ENCODE measurements at places on chromosomes 4 and X.
A peak's percentile ranks its signal among the peaks of the same experiment; 100 is the strongest.

- no peak overlapping the region for H3K27ac ChIP-seq
- no peak for DNase-seq
- no peaks in the 10 kb centered on the region for H3K36me3 ChIP-seq
These were observed 220.2 kb downstream of the ASMT start for GRCh38 chrX:1835056-1835455.

GRCh38 chr4:155474758-155475157 lies 98.0 kb upstream of the MAP9 start:
- H3K4me1 ChIP-seq, result peaks cover 6% of the 10 kb centered on the region
- no peak overlapping the region for H3K27ac ChIP-seq
- no peaks in the 10 kb centered on the region for H3K36me3 ChIP-seq
- no peaks in the 10 kb centered on the region for H3K27me3 ChIP-seq

DNA sequence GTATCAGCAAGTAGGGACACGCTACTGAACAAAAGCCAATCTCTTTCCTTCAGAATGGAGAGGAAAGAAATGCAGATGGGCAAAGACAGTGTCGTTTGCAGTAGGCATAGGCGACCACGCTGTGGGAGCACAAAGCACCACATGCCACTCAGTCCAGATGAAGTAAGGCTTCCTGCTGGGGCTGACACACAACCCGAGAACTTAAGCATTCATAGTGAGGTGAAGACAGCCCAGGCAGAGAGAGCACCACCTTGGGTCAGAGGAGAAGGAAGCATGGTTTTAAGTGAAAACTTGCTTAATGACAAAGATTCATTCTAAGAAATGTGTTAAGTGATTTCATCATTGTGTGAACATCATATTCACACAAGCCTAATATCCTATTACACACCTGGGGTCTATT lies 238.8 kb downstream of the MGST2 start:
- H3K27me3 ChIP-seq, result no peaks in the 10 kb centered on the region
- H3K27ac ChIP-seq, result no peak overlapping the region
- H3K36me3 ChIP-seq, result no peaks in the 10 kb centered on the region
- H3K4me3 ChIP-seq, result no peak overlapping the region
- no peak for DNase-seq
- H3K4me1 ChIP-seq, result no peaks in the 10 kb centered on the region

DNA sequence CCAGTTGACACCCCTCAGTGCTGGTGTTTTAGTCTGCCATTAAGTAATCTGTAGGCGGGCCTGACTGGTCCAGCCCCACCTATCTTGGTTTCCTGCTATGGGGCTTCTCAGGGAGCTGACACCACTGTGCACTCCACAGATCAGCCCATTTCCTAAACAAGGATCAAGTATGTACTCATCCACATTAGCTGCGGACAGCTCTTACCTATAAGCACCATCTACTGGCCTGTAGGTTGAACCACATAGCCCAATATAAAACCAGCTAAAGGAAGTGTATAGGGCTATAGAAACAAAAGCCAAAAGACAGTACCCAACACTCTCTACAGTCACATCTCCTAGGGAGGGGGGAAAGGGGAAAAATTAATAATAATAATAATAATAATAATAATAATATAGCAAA lies 353.5 kb upstream of the CXorf51B start:
- no peaks in the 10 kb centered on the region for H3K4me1 ChIP-seq

- H3K27me3 ChIP-seq, result no peaks in the 10 kb centered on the region
- peak; percentile 72 for DNase-seq
- H3K27ac ChIP-seq, result no peak overlapping the region
- H3K4me3 ChIP-seq, result no peak overlapping the region
- H3K36me3 ChIP-seq, result no peaks in the 10 kb centered on the region
- no peaks in the 10 kb centered on the region for H3K4me1 ChIP-seq
These were observed 30.1 kb upstream of the HGFAC start for GRCh38 chr4:3411676-3412075.

DNA sequence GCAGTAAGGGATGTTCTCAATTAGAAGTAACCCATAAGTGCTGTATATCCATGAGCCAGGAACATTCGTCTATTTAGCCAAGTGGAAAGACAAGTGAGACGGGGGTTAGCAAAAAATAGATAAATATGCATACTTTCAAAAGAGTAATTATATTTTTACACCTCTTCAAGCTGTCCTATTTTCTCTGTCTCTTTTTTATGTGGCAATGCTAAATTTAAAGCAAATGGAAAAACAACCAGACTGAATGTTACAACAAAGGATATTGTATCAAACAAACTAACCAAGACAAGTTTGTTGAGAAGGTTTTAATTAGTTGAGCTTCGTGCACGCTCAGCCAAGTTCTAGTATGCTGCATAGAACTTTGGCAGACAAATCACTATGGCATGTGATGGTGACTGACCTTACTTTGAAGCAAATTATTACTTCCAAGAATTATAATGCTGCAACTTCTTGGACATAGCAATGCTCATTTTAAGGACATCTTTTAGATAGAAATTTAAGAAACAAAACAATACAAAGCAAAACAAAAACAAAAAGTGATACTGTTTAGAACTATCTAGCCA lies 61.4 kb upstream of the TMEM150C start:
- no peak overlapping the region for H3K4me3 ChIP-seq
- no peaks in the 10 kb centered on the region for H3K36me3 ChIP-seq
- no peaks in the 10 kb centered on the region for H3K27me3 ChIP-seq
- no peak overlapping the region for H3K27ac ChIP-seq
- DNase-seq, result no peak

DNA sequence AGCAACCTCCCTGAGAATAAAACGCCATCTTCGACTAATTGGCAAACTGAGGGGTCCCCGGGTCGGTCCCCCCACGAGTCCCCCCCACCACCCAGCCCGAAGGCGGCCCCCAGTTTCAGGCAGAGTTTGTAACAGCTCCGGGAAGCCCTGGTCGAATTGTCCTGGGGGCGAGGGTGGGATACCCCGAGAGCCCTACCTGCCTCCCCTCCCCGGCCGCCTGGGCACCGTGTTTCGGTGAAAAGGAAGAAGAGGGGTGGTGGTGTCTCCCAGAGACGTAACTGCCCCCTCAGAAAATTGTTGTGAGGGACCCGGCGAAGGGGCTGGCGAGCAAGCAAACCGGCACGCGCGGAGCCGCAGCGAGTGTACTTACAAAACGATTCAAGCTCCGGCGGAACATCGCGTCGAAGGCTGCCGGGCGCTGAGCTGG lies 1.2 kb downstream of the ATP11C start:
- H3K4me1 ChIP-seq, result no peaks in the 10 kb centered on the region
- no peaks in the 10 kb centered on the region for H3K36me3 ChIP-seq
- H3K27me3 ChIP-seq, result no peaks in the 10 kb centered on the region
- DNase-seq, result no peak
- peak overlapping the region; percentile 78 for H3K27ac ChIP-seq
- peak overlapping the region; percentile 77 for H3K4me3 ChIP-seq

- DNase-seq, result no peak
- no peaks in the 10 kb centered on the region for H3K4me1 ChIP-seq
- H3K36me3 ChIP-seq, result no peaks in the 10 kb centered on the region
These were observed 1090.7 kb downstream of the FAT4 start for GRCh38 chr4:126405369-126405982.

GRCh38 chr4:121091941-121092340 lies 19.6 kb upstream of the NDNF start:
- peaks cover 1% of the 10 kb centered on the region for H3K27me3 ChIP-seq
- H3K4me3 ChIP-seq, result no peak overlapping the region
- no peaks in the 10 kb centered on the region for H3K36me3 ChIP-seq
- no peak overlapping the region for H3K27ac ChIP-seq
- DNase-seq, result no peak

DNA sequence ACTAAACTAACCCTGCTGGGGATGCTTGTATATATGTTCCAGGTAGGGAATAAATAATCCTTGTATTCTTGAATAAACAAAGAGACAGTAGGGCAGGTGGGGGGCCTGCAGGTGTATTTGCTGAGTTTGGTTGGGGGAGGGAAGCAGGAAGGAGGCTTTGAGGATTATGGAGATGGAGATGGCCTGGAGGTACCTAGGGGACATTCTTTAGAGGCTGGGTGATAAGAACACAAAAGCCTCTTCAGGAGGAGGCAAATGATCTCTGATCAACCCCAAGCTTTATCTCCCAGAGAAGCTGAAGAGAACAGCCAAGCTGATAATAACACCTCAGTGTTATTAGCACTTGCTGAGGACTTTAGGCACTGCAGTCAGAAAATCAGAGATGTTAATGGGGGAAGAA lies 187.7 kb downstream of the MGST2 start:
- no peak overlapping the region for H3K4me3 ChIP-seq
- H3K27ac ChIP-seq, result no peak overlapping the region
- no peaks in the 10 kb centered on the region for H3K36me3 ChIP-seq

DNA sequence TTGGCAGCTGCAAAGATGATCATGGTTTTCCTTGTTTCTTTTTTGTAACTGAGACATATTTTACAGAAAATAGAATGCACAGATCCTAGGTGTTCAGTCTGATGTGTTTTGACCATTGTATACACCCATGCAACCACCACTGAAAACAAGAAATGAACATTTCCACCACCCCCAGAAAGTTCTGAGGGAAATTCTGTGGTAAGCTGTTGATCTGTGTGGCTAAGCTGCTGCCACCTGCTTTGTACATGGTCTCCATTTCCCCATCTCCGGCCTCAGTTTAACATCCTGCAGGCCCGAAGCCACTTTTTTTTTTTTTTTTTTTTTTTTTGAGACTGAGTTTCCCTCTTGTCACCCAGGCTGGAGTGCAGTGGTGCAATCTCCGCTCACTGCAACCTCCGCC lies 65.3 kb downstream of the NYX start:
- DNase-seq, result no peak
- no peaks in the 10 kb centered on the region for H3K36me3 ChIP-seq
- H3K27me3 ChIP-seq, result no peaks in the 10 kb centered on the region
- H3K27ac ChIP-seq, result no peak overlapping the region
- H3K4me3 ChIP-seq, result no peak overlapping the region

GRCh38 chr4:77443941-77444340 lies 161.7 kb upstream of the CXCL13 start:
- no peak overlapping the region for H3K27ac ChIP-seq
- no peaks in the 10 kb centered on the region for H3K36me3 ChIP-seq
- peaks cover 4% of the 10 kb centered on the region for H3K4me1 ChIP-seq
- no peak overlapping the region for H3K4me3 ChIP-seq

GRCh38 chr4:25743971-25744370 lies 88.3 kb downstream of the SLC34A2 start:
- H3K36me3 ChIP-seq, result no peaks in the 10 kb centered on the region
- no peak overlapping the region for H3K4me3 ChIP-seq

- no peaks in the 10 kb centered on the region for H3K27me3 ChIP-seq
- H3K4me1 ChIP-seq, result no peaks in the 10 kb centered on the region
- no peak overlapping the region for H3K27ac ChIP-seq
- peaks cover 5% of the 10 kb centered on the region for H3K36me3 ChIP-seq
- H3K4me3 ChIP-seq, result no peak overlapping the region
- no peak for DNase-seq
These were observed 57.2 kb downstream of the IRF2 start for GRCh38 chr4:184416913-184417734.

- DNase-seq, result no peak
- H3K27me3 ChIP-seq, result no peaks in the 10 kb centered on the region
- no peaks in the 10 kb centered on the region for H3K4me1 ChIP-seq
- no peak overlapping the region for H3K27ac ChIP-seq
- no peak overlapping the region for H3K4me3 ChIP-seq
These were observed 242.3 kb upstream of the GRIA3 start for GRCh38 chrX:122941806-122942205.

- no peaks in the 10 kb centered on the region for H3K4me1 ChIP-seq
- no peaks in the 10 kb centered on the region for H3K36me3 ChIP-seq
- no peaks in the 10 kb centered on the region for H3K27me3 ChIP-seq
These were observed 48.8 kb downstream of the CLDN34 start for GRCh38 chrX:10015723-10016518.

DNA sequence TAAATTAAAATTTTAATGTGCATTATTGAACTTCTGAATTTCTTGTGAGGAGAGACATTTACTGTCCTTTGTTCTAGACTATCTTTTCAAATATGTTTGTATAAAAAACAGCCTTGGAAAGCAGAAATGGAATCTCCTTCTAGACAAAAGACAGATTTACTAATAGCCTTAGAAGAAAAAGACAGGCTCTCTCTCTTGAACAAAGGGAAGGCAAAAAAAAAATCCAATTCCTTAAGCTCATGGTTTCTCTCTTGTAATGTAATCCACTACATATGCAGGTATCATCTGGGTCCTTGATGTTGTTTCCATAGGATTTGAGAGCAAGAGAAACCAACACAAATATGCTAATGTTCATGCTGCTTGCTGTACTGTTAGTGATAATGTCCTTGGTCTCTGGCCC lies 106.0 kb downstream of the TBCK start:
- no peaks in the 10 kb centered on the region for H3K27me3 ChIP-seq
- no peak overlapping the region for H3K27ac ChIP-seq
- DNase-seq, result no peak
- H3K36me3 ChIP-seq, result peaks cover 2% of the 10 kb centered on the region
- no peaks in the 10 kb centered on the region for H3K4me1 ChIP-seq

DNA sequence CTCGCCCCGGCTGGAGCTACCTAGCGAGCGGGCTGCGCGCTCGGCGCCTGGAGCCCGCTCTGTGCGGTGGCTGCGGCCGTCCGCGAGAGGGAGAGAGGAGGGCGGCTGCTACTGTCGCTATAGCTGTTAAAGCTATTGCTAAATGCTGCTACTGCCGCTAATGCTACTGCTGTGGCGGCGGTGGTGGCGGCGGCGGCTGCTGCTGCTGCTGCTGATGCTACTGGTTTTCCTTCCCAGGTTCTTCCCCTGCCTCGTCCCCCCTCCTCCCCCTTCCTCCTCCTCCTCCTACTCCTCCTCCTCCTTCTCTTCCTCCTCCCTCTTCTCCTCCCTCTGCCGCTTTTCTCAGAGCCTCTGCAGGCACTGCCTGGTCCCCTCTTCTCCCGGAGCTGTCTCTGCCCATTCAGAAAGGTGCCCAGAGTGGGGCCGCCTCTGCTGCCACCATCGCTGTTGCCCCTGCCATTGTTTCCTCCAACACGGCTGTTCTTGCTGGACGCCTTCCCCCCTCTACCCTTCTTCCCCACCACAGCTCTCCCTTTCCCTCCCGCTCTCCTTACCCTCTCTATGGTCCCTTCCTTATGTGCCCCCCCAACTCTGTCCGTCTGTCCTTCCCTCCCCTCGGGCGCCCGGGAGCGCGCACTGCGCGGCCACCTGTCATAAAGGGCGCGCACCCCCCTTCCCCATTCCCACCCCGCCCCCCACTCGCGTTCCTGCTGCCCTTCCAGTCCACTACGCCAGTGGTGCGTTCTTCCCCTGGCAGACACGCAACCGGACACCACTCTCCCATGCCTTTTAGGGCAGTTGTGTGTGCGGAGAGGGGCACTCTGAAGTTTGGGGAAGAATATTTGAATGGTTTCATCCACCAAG lies at the start of gene NEXMIF:
NEXMIF (minus strand) TSS at position 228 of the 864 bp plus-strand sequence.
- no peaks in the 10 kb centered on the region for H3K4me1 ChIP-seq
- H3K4me3 ChIP-seq, result peak within 1 kb of the TSS; percentile 3
- no peak for DNase-seq

GRCh38 chr4:48129307-48130014 lies 4.6 kb downstream of the TXK start:
- H3K4me1 ChIP-seq, result no peaks in the 10 kb centered on the region
- no peaks in the 10 kb centered on the region for H3K27me3 ChIP-seq

- no peaks in the 10 kb centered on the region for H3K36me3 ChIP-seq
- no peaks in the 10 kb centered on the region for H3K4me1 ChIP-seq
- H3K27me3 ChIP-seq, result no peaks in the 10 kb centered on the region
- DNase-seq, result peak; percentile 60
These were observed 109.6 kb downstream of the EFNB1 start for GRCh38 chrX:68938244-68939004.

All from aorta (tissue), 5 donors.